ENCODE measurements at places on chromosomes 16 and 17. TPM values are rescaled to one million over a fixed set of nuclear protein-coding genes. Genes with fewer than 3 reads are reported as not detected.

GRCh38 chr16:47567321-47567720 lies 106.2 kb downstream of the PHKB start:
- no peaks in the 10 kb centered on the region for H3K27me3 ChIP-seq
- H3K36me3 ChIP-seq: peaks cover 3% of the 10 kb centered on the region
- no peak overlapping the region for H3K27ac ChIP-seq
- H3K4me1 ChIP-seq: no peaks in the 10 kb centered on the region

- DNase-seq: no peak
- no peak overlapping the region for H3K4me3 ChIP-seq
- H3K36me3 ChIP-seq: no peaks in the 10 kb centered on the region
- H3K27me3 ChIP-seq: no peaks in the 10 kb centered on the region
- H3K4me1 ChIP-seq: no peaks in the 10 kb centered on the region
These were observed 204.4 kb downstream of the C16orf78 start for GRCh38 chr16:49578018-49578417.

Gene SAMD14
- total RNA-seq: 4.4 TPM

GRCh38 chr17:81512562-81513371 lies at the start of gene ACTG1:
Gene ACTG1, minus strand, starts transcription at chr17:81512799. Its CDS starts 445 bp downstream, at chr17:81512354.
- H3K4me1 ChIP-seq: peaks cover 57% of the 10 kb centered on the region
- H3K4me3 ChIP-seq: peak within 1 kb of the TSS; percentile 93
- peak within 1 kb of the TSS; percentile 100 for H3K27ac ChIP-seq
- DNase-seq: no peak
- peaks cover 37% of the 10 kb centered on the region for H3K36me3 ChIP-seq
- H3K27me3 ChIP-seq: no peaks in the 10 kb centered on the region

DNA sequence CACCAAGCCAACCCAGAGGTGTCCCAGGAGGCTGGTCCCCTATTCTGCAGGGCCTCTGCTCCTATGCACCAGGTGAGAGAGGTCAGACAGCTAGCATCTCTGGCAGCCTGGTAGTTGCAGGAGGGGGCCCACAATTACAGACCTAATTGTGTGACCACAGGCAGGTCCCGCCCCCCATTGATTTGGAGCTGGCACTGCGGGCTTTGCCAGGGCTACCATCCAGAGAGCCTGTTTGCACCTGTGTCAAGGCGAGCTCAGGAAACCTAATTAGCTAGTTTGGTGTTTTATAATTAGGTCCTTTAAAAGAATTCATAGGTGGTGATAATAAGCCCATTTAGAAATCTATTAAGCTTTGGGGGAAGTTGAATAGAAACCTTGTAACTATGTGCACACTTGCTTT lies 90.2 kb downstream of the MRM1 start:
- H3K27ac ChIP-seq: no peak overlapping the region
- no peaks in the 10 kb centered on the region for H3K27me3 ChIP-seq
- H3K36me3 ChIP-seq: no peaks in the 10 kb centered on the region
- no peaks in the 10 kb centered on the region for H3K4me1 ChIP-seq
- no peak for DNase-seq

DNA sequence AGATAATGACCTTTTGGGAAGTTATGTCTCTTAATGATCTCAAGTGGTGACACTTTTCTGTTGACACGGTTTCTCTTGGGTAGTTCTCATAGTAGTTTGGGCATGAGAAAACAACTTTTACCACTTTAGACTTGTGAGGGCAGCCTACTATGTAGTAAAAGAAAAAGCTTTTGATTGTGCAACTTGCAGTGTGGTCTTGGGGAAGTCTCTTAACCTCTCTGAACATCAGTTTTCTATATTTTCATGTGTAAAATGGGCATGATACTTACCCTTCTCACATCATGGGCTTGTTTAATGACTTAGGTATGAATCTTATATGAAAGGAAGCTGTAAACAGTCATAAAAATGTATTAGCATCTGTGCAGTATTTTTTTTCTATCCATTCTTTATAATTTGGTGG lies 11.2 kb downstream of the NF1 start:
- H3K27ac ChIP-seq: no peak overlapping the region
- no peaks in the 10 kb centered on the region for H3K4me1 ChIP-seq
- no peaks in the 10 kb centered on the region for H3K27me3 ChIP-seq
- H3K36me3 ChIP-seq: no peaks in the 10 kb centered on the region
- no peak for DNase-seq

- no peaks in the 10 kb centered on the region for H3K36me3 ChIP-seq
- no peaks in the 10 kb centered on the region for H3K4me1 ChIP-seq
- H3K27me3 ChIP-seq: no peaks in the 10 kb centered on the region
- no peak overlapping the region for H3K27ac ChIP-seq
- peak overlapping the region; percentile 28 for H3K4me3 ChIP-seq
These were observed 100.9 kb downstream of the C16orf95 start for GRCh38 chr16:87216148-87216840.

Gene CTRB2
- total RNA-seq: not detected

GRCh38 chr16:14628806-14629611 lies 1.1 kb downstream of the PARN start:
- peaks cover 43% of the 10 kb centered on the region for H3K4me1 ChIP-seq
- H3K4me3 ChIP-seq: peak overlapping the region; percentile 97
- no peaks in the 10 kb centered on the region for H3K27me3 ChIP-seq
- H3K36me3 ChIP-seq: peaks cover 36% of the 10 kb centered on the region
- H3K27ac ChIP-seq: peak overlapping the region; percentile 95

DNA sequence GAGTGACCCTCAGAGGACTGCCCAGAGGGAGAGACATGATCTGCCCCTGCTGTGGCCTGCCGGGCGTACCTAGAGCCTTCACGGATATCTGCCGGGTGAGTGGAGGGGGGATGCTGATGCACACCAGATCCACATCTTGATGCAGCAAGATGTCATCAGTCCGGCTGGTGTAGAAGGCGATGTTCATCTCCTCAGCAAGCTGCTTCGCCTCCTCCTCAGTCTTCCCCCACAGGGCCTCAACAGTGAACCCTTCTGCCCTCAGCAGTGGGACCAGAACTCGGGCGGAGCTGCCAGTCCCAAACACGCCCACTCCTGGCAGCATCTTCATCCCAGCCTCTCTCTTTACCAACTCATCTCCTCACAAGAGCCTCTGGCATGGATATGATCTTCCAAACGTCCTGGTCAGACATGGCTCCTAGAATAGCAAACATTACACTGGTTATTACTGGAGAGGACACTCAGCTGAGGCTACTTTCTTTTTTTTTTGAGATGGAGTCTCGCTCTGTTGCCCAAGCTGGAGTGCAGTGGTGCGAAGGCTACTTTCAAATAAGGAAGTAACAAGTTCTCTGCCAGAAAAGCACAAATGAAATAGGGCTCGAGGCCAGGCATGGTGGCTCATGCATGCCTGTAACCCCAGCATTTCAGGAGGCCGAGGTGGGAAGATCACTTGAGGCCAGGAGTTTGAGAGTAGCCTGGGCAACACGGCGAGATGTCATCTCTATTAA lies 18.9 kb downstream of the C16orf86 start:
- no peak for DNase-seq
- no peaks in the 10 kb centered on the region for H3K36me3 ChIP-seq
- H3K27ac ChIP-seq: peak overlapping the region; percentile 41
- no peaks in the 10 kb centered on the region for H3K27me3 ChIP-seq
- H3K4me3 ChIP-seq: no peak overlapping the region
- peaks cover 26% of the 10 kb centered on the region for H3K4me1 ChIP-seq

Gene NFAT5
- 63.8 TPM for total RNA-seq

Gene CCR7
- not detected for total RNA-seq

Gene KRT33A
- 1.5 TPM for total RNA-seq

Gene CD300LF
- 0.49 TPM for total RNA-seq

Gene CSH2
- not detected for total RNA-seq

DNA sequence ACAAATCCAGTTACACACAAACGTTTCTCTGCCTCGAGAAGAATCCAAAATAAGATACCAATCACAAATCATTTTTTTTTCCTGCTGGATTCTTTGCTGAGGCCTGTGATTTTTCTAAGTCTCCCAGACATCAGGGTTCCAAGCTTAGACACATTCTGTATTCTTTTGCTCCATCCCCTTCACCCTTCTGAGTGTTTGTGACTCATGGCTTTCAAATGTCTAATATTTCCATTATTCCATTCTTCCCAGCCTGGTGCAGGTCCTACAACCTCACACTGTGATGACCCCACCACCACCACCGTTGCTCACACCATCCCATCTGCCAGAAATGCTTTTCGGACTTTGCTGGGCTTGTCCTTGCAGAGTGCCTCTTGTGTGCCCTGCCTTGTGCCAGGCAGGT lies 480.1 kb downstream of the SOX9 start:
- no peaks in the 10 kb centered on the region for H3K27me3 ChIP-seq
- no peak for DNase-seq
- H3K4me3 ChIP-seq: no peak overlapping the region
- no peaks in the 10 kb centered on the region for H3K36me3 ChIP-seq

Gene PYDC1
- not detected for total RNA-seq

Gene TBC1D28
- not detected for total RNA-seq

DNA sequence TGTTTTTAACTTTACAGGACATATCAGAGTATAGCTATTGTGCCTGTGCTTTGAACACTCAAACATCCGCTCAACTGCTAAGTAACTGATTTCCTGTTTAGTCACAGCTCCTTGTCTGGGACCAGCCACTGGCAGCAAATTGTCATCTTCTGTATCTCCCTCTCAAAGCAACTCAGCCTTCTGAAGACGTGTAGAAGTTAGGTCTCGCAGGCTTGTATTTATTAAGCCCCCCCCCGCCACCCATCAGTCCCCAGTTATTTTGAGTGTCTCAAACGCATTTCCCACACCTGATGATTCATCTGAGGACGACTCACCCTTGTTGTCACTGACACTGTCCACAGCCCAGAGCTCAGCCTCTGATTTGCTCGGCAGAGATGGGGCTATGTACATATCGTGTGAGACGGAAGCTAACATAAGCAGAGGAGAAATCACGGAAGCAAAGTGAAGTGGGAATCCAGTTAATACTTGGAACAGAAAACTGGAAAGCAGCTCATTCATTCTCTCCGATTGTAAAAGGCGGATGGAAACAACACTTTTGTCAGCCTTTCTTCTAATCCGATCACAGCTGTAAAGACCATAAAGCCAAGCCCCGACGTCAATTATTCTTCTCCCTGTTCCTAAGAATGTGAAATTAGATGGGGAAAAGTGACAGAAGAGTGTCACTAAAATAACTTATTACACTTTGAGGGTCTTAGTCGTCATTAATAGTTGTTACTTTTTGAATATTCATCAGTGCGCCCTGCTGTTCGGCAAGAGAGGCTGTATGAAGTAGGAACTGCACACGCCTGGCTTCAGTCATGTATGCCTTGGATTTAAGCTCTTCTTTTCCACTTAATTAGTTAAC lies 64.2 kb downstream of the PITPNC1 start:
- peaks cover 24% of the 10 kb centered on the region for H3K4me1 ChIP-seq
- no peaks in the 10 kb centered on the region for H3K27me3 ChIP-seq
- DNase-seq: no peak
- H3K4me3 ChIP-seq: no peak overlapping the region
- no peaks in the 10 kb centered on the region for H3K36me3 ChIP-seq
- peak overlapping the region; percentile 61 for H3K27ac ChIP-seq

GRCh38 chr17:45383003-45383402 lies 49.7 kb downstream of the ARHGAP27 start:
- no peaks in the 10 kb centered on the region for H3K27me3 ChIP-seq
- DNase-seq: no peak
- H3K27ac ChIP-seq: no peak overlapping the region
- H3K4me3 ChIP-seq: no peak overlapping the region
- peaks cover 4% of the 10 kb centered on the region for H3K4me1 ChIP-seq

- peaks cover 21% of the 10 kb centered on the region for H3K4me1 ChIP-seq
- peak overlapping the region; percentile 81 for H3K4me3 ChIP-seq
- H3K27ac ChIP-seq: no peak overlapping the region
- no peak for DNase-seq
- H3K36me3 ChIP-seq: no peaks in the 10 kb centered on the region
These were observed 1.0 kb downstream of the SLC46A1 start for GRCh38 chr17:28404812-28405570.

- H3K27ac ChIP-seq: peak overlapping the region; percentile 80
- DNase-seq: no peak
- peaks cover 52% of the 10 kb centered on the region for H3K4me1 ChIP-seq
- H3K36me3 ChIP-seq: no peaks in the 10 kb centered on the region
- peak overlapping the region; percentile 77 for H3K4me3 ChIP-seq
- no peaks in the 10 kb centered on the region for H3K27me3 ChIP-seq
These were observed 817 bp downstream of the NDUFAF8 start for GRCh38 chr17:81239714-81240555.

- H3K4me1 ChIP-seq: no peaks in the 10 kb centered on the region
- H3K27ac ChIP-seq: no peak overlapping the region
- H3K36me3 ChIP-seq: no peaks in the 10 kb centered on the region
- DNase-seq: no peak
- H3K4me3 ChIP-seq: no peak overlapping the region
These were observed 489.3 kb upstream of the SOX9 start for GRCh38 chr17:71631483-71631882.

DNA sequence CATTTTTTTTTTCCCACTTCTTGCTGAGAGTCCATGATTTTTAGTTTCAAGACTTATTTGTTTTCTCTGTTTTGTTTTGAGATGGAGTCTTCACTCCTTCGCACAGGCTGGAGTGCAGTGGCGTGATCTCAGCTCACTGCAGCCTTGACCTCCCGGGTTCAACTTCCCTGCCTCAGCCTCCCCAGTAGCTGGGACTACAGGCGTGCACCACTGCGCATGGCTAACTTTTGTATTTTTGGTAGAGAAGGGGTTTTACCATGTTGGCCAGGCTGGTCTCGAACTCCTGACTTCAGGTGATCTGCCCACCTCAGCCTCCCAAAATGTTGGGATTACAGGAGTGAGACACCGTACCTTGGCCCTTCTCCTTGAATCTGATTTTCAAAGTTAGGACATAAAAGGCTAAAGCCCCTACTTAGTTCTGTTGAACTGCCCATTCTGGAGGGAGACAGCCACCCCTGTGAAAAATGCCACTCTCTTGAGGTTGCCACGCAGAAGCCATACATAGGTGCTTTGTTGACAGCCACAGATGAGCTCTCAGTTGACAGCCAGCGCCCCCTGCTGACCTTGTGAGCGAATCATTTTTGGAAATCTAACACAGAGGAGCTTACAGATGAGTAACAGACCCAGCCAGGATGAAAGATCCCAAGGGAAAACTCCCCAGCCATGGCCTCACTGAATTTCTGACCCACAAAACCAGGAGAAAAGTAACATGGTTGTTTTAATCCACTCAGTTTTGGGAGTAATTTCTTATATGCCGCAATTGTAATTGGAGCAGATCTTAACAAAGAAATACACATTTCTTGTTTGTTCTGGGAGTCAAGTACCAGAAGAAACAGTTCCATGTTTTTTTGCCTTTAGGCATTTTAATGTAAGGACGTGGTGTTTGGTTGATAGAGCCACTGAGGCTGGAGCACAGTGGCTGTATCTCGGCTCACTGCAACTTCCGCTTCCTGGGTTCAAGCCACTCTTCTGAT lies 38.8 kb downstream of the PKD1L3 start:
- no peaks in the 10 kb centered on the region for H3K36me3 ChIP-seq
- H3K4me3 ChIP-seq: no peak overlapping the region
- H3K27me3 ChIP-seq: no peaks in the 10 kb centered on the region
- no peak for DNase-seq
